ENCODE measurements at places on chromosomes 4 and X. TPM values are rescaled to one million over a fixed set of nuclear protein-coding genes. Genes with fewer than 3 reads are reported as not detected.

GRCh38 chr4:38861791-38862190, 5.2 kb upstream of the TLR6 start:
- no peaks in the 10 kb centered on the region for H3K27me3 ChIP-seq
- H3K4me1 ChIP-seq: no peaks in the 10 kb centered on the region
- no peaks in the 10 kb centered on the region for H3K36me3 ChIP-seq

- no peaks in the 10 kb centered on the region for H3K4me1 ChIP-seq
- DNase-seq: no peak
- H3K27ac ChIP-seq: no peak overlapping the region
- H3K27me3 ChIP-seq: no peaks in the 10 kb centered on the region
- no peaks in the 10 kb centered on the region for H3K36me3 ChIP-seq
- no peak overlapping the region for H3K4me3 ChIP-seq
Observed at GRCh38 chrX:141673946-141674345, 24.6 kb downstream of the SPANXD start.

DNA sequence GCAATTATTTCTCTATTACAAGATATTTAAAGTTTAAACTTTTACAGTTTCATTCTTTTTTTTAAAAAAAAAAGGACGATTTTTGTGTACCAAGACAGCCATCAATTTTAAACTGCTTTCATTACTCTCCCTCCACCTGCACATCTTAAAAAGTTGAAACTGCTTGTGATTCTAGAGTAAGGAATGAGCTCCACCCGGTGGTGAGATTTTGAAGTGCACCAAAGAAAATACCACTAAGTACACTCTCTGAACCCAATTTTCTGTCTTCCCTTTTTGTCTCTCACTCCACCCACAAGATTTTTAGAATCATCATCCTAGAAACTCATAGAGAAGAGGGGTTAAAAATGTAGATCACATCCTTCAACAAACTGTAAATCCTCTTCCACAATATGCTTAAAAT, 91.3 kb upstream of the WDR44 start:
- H3K36me3 ChIP-seq: no peaks in the 10 kb centered on the region
- no peak overlapping the region for H3K4me3 ChIP-seq
- H3K4me1 ChIP-seq: no peaks in the 10 kb centered on the region
- DNase-seq: peak; percentile 50
- H3K27ac ChIP-seq: no peak overlapping the region
- no peaks in the 10 kb centered on the region for H3K27me3 ChIP-seq

Gene EOLA1
- polyA plus RNA-seq: 17.2 TPM
